NCI-H1694 treated with DMSO at 0.1 percent for 48 hours (cell line): ENCODE measurements at places on chromosomes 7 and 10.

- DNase-seq: no peak
Measured at GRCh38 chr7:77205706-77206105, 6.1 kb upstream of the FGL2 start.

DNA sequence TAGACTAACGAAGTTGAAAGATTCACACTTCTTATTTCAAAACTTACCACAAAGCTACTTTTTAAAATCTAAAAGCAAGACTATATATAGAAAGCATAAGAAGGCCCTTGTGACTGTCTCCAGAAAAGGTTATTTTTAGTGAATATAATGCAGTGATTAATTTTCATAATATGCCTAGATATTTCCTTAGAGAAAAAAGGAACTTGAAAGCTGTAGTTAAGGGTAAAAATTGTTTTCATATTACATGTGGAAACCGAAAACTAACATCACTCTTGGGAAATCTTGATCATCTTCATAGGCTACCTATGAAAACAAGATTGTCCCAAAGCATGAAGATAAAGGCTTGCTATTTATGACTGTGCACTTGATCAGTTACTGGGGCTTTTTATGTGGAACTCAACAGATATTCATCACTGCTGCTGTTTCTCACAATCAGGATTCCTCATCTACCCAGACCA lies 223.2 kb downstream of the SH2D4B start:
- DNase-seq: no peak

- DNase-seq: peak; percentile 75
Measured at GRCh38 chr7:143380260-143380645, 892 bp upstream of the ZYX start.

GRCh38 chr10:69647819-69648218 lies 17.8 kb downstream of the FAM241B start:
- DNase-seq: no peak

- DNase-seq: no peak
Measured at GRCh38 chr7:33054261-33054964, 8.2 kb downstream of the NT5C3A start.
